ENCODE measurements at places on chromosomes 6 and 20.

GRCh38 chr6:68211242-68211795 is 423.8 kb upstream of the ADGRB3 start:
- no peaks in the 10 kb centered on the region for H3K36me3 ChIP-seq
- DNase-seq = peak; percentile 15
- no peaks in the 10 kb centered on the region for H3K4me1 ChIP-seq
- H3K27me3 ChIP-seq = no peaks in the 10 kb centered on the region

DNA sequence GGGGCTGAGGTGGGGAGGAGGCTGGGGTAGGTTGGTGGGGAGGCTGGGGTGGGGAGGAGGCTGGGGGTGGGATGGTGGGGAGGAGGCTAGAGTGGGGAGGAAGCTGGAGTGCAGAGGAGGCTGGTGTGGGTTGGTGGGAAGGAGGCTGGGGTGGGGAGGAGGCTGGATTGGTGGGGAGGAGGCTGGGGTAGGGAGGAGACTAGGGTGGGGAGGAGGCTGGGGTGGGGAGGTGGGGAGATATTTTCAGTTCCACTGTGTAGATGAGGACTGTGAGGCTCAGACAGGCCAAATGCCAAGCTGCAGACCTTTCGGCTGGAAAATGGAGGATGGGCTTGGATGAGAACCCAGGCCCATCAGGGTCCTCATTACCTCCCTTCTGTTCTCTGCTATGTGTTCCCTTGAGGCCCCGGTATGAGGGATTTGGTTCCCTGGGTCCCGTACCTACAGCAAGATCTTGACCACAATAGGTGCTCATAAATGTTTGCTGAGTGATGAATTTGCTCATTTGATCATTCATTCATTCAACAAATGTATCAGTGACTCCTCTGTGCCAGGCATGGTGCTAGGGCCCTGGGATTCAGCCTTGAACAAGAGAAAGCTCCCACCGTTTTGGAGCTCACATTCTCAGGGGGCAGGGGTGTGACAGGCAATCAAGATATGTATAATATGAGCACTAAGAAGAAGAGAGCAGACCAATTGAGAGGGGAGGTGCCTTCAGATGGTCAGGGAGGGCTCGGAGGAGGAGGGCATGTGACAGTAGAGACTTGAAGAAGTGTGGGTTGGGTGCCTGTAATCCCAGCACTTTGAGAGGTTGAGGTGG is 36.1 kb upstream of the NOL4L start:
- no peaks in the 10 kb centered on the region for H3K4me1 ChIP-seq
- no peak overlapping the region for H3K4me3 ChIP-seq
- H3K27me3 ChIP-seq = peaks cover 15% of the 10 kb centered on the region
- DNase-seq = no peak
- H3K36me3 ChIP-seq = no peaks in the 10 kb centered on the region
- no peak overlapping the region for H3K27ac ChIP-seq

- peaks cover 4% of the 10 kb centered on the region for H3K4me1 ChIP-seq
- H3K36me3 ChIP-seq = no peaks in the 10 kb centered on the region
Observed at GRCh38 chr6:16769986-16770376, 8.7 kb upstream of the ATXN1 start.

GRCh38 chr20:43913291-43914025 is 1.2 kb upstream of the TOX2 start:
- DNase-seq = no peak
- no peaks in the 10 kb centered on the region for H3K36me3 ChIP-seq
- H3K27me3 ChIP-seq = peaks cover 61% of the 10 kb centered on the region

GRCh38 chr20:60478533-60478932 is 520.3 kb downstream of the CDH26 start:
- no peak overlapping the region for H3K27ac ChIP-seq
- no peak for DNase-seq
- no peaks in the 10 kb centered on the region for H3K36me3 ChIP-seq
- H3K27me3 ChIP-seq = no peaks in the 10 kb centered on the region

DNA sequence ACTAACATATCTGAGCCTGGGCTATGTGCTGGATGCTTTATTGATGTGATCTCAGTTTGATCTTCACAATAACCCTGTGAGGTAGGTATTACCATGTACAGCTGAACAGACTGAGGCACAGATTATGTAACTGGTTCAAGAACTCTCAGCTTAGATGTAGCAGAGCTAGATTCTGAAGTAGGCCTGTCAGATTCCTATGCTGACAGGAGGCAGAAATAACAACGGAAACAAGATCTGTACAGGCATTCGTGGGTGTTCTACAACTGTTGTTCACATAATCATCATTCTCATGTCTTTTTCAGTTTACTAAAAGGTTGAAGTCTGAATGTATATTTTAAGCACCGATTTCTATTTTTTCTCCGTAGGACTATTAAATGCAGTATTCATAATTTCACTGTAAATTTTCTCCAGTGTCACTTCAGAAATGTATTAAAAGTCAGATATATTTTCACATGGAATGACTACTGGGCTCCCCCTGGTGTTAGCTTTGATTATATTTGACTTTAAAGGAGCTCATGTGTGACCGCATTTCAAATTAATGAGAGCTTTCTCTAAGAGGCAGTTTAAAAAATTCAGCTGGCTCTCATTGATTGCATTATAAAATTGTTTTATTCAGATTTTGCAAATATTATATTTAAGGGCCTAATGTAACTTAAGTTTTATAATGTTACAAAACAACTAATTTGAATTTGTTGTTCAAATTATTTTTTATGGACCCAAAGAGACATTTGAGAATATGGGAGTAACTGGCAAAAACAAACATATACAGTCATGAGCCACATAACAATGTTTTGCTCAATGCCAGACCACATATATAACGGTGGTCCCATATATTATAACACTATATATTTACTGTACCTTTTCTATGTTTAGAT is 36.4 kb upstream of the SLC17A4 start:
- H3K4me1 ChIP-seq = peaks cover 4% of the 10 kb centered on the region
- DNase-seq = peak; percentile 29
- H3K4me3 ChIP-seq = no peak overlapping the region
- H3K27ac ChIP-seq = no peak overlapping the region
- peaks cover 3% of the 10 kb centered on the region for H3K27me3 ChIP-seq
- H3K36me3 ChIP-seq = no peaks in the 10 kb centered on the region

DNA sequence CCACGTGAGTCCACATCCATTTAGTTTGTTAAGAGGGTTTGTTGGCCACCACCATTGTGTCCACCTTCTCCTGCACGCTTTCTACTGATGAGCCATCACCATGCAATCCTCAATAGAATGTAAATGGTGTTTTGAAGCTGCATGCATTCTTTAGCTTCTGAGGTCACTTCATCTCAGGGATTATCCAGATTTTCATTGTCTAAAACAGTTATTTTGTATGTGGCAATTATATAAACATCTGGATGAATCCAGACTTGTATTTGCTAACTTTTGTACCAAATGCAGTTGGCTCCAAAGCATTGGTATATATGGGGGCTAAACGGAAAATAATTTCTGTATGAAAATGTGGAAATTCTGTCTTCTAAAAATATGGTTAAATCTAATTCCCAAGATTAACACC is 231.2 kb upstream of the ARID1B start:
- no peaks in the 10 kb centered on the region for H3K27me3 ChIP-seq
- DNase-seq = no peak
- no peaks in the 10 kb centered on the region for H3K4me1 ChIP-seq

- H3K4me3 ChIP-seq = no peak overlapping the region
- DNase-seq = no peak
- H3K4me1 ChIP-seq = no peaks in the 10 kb centered on the region
- no peaks in the 10 kb centered on the region for H3K36me3 ChIP-seq
- H3K27ac ChIP-seq = no peak overlapping the region
Observed at GRCh38 chr6:9936551-9936950, 478.3 kb downstream of the TFAP2A start.

DNA sequence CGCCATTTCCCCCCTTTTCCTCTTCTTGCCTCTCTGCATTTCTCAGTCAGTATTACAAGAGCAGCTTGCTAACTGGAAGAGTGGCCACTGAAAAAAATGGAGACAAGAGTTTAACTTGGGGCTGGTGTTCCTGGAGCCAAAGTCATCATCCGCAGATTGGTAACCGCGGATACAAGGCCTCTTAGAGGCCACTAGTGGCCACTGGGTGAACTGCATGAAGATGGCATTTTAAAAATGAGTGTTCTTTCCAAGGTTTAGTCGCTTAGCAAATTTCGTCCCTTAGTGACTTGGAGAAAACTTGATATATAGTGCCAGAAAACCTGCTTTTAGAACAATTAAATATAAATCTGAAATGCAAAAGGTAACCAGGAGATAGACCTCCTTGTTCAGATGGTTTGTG is 4.8 kb downstream of the F13A1 start:
- H3K4me3 ChIP-seq = no peak overlapping the region
- no peaks in the 10 kb centered on the region for H3K4me1 ChIP-seq
- no peak overlapping the region for H3K27ac ChIP-seq
- DNase-seq = peak; percentile 39

GRCh38 chr20:43022568-43022967 is 167.1 kb downstream of the PTPRT start:
- no peak overlapping the region for H3K4me3 ChIP-seq
- no peaks in the 10 kb centered on the region for H3K36me3 ChIP-seq
- no peaks in the 10 kb centered on the region for H3K27me3 ChIP-seq
- no peak for DNase-seq
- H3K4me1 ChIP-seq = no peaks in the 10 kb centered on the region

- H3K27me3 ChIP-seq = no peaks in the 10 kb centered on the region
- H3K4me3 ChIP-seq = peak overlapping the region; percentile 69
- peak overlapping the region; percentile 66 for H3K27ac ChIP-seq
- peaks cover 1% of the 10 kb centered on the region for H3K4me1 ChIP-seq
Observed at GRCh38 chr6:47413752-47414422, 63.7 kb upstream of the CD2AP start.

DNA sequence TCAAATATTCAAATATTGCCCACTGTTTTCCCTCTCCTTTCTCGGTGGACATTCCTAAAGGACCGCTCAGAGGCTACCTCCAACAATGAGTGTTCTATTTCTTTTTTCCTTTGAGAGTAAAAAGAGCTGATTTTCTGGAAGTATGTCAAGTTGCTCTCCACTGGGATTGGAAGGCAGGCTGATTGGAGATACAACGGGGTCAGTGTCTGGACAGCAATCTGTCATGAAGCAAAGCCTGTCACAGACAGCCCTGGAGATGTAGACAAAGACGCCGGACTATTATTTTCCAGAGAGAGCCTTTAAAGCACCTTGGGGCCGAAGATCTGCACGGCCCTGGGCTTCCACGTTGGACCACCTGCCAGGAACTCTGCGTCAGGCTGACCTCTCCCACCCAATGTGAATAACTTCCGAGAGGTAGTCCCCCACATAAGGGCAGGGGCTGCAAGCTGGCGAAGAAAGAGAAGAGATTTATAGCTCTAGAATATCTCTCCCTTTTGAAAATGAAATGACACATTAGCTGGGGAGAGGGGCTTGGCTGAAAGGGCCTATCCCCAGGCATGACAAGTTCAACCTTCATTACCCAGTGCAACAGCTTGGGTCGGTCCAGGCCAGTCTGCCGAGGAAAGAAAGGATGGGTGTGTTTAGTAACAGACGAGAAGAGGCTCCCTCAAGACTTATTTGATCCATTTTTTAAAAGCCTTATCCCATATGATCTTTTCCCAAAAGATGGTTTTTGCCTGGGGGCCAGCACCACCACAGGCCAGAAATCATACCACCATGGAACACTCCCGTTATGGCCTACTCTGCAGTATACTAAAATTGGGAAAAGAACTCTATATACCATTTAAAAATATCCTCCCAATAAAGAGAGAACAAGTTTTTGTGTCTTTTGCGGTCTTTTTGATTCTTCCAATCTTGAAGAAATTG is 131.1 kb downstream of the OLIG3 start:
- no peak for DNase-seq
- H3K4me1 ChIP-seq = no peaks in the 10 kb centered on the region
- no peak overlapping the region for H3K27ac ChIP-seq
- H3K27me3 ChIP-seq = no peaks in the 10 kb centered on the region

- peak; percentile 5 for DNase-seq
- H3K36me3 ChIP-seq = no peaks in the 10 kb centered on the region
- H3K27ac ChIP-seq = no peak overlapping the region
- no peak overlapping the region for H3K4me3 ChIP-seq
Observed at GRCh38 chr6:140318408-140318807, 944.0 kb upstream of the CITED2 start.

GRCh38 chr20:63941282-63942081 is 14.7 kb downstream of the UCKL1 start:
- H3K27ac ChIP-seq = no peak overlapping the region
- H3K36me3 ChIP-seq = peaks cover 68% of the 10 kb centered on the region
- no peak for DNase-seq
- no peaks in the 10 kb centered on the region for H3K27me3 ChIP-seq
- peaks cover 9% of the 10 kb centered on the region for H3K4me1 ChIP-seq

DNA sequence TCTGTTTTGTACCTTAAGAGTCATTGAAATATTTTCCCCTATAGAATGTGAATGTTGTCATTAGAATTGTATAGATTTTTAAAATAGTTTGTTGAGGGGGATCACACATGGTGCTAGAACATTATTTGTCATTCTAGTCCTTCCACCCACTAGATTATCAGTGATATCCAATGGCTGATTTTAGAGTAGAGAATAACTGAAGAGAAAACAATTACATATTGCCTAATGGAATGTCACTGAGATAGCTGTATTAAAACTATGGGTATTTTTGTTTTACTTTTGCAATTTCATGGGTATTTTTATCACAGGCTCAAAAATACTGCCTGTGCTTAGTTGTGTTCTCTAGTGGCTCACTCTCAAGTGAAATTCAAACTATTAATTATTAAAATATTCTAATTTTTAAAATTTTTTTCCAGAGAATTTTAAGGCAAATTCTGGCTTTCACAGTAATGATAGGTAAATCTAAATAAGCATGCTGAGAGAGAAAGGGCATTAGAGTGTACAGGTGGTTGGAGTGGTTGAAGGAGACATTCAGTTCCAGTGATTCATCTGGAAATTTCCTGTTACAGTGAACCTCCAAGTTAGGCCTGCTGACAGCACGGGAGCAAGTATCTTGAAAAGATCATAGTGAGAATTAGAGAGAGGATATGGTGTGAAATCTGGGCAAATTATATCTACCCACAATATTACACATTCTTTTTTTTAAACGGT is 399.6 kb downstream of the NKAIN2 start:
- H3K27me3 ChIP-seq = no peaks in the 10 kb centered on the region
- H3K27ac ChIP-seq = peak overlapping the region; percentile 69
- H3K4me3 ChIP-seq = no peak overlapping the region
- no peaks in the 10 kb centered on the region for H3K4me1 ChIP-seq

Measured in mesenchymal stem cell (in vitro differentiated cells and primary cell).